ENCODE measurements at places on chromosomes 2 and 18.

- no peak for DNase-seq
Measured at GRCh38 chr2:65076345-65076710, 20.1 kb downstream of the CEP68 start.

- no peak for DNase-seq
Measured at GRCh38 chr18:40371673-40372072, 1583.4 kb upstream of the PIK3C3 start.

DNA sequence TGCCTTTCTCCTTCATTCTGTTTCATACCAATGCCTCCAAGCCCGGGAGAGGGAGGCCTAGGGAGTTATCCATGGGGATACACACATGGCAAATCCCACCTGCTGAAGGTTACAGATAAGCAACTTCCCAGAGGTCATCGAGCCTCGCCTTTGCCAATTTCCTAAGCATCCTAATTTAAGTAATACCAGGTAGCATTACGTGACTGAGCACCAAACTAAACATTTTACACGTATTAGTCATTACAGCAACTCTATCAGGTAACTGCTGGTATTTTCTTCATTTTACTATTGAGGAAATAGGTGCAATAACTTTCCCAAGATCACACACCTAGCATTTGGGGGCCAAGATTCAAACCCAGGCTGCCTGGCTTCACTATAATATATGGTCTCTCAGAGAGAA is 30.1 kb upstream of the BZW1 start:
- no peak for DNase-seq

- no peak for DNase-seq
Measured at GRCh38 chr18:49701190-49701589, 112.1 kb downstream of the ACAA2 start.

DNA sequence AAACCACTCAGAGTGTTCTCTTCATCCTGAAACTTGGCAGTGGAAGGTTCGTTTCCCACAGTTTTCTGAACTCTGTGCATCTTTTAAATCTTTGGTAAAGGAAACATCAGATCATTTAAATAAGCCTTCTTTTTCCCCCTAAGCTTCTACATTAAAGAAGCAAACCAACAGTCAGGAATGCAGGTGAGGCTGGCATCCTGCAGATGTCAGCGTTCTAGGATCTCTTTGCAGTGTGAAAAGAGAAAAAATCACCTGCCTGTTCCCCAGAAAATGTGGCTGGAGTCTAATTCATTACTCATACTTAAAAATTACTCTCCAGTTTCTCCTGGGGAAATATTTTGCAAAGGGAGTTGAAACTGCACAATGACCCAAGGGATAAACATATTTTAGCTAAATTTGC is 64.5 kb upstream of the ZCCHC2 start:
- no peak for DNase-seq

- DNase-seq: no peak
Measured at GRCh38 chr18:73274812-73275621, 407.2 kb upstream of the NETO1 start.

- DNase-seq: no peak
Measured at GRCh38 chr2:190184460-190184859, 121.9 kb upstream of the MSTN start.

GRCh38 chr2:57796527-57796926 is 250.1 kb upstream of the VRK2 start:
- no peak for DNase-seq

GRCh38 chr2:11379558-11379957 is 35.1 kb upstream of the ROCK2 start:
- DNase-seq: no peak

DNA sequence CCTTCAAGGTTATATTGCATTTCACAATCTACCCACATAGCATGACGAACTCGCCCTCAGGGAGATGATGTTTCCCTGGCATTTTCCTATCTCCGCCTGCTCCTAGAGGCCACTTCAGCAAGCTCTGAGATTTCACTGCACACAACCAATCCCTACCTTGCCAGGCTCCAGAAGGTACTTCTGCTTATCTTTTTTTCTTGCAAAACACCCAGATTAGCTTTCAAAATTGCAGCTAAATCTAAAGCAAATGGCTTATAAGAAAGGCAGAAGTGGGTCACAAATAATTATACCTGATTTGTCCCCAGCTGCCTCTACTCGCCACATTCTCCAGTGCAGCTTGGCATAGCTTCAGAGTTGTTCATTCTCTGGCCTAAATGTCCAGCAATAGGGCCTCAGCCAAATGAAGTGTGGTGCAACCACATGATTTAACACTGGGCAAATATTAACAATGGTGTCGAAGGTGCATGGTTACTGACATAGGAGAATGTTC is 32.4 kb upstream of the MRPL19 start:
- no peak for DNase-seq

DNA sequence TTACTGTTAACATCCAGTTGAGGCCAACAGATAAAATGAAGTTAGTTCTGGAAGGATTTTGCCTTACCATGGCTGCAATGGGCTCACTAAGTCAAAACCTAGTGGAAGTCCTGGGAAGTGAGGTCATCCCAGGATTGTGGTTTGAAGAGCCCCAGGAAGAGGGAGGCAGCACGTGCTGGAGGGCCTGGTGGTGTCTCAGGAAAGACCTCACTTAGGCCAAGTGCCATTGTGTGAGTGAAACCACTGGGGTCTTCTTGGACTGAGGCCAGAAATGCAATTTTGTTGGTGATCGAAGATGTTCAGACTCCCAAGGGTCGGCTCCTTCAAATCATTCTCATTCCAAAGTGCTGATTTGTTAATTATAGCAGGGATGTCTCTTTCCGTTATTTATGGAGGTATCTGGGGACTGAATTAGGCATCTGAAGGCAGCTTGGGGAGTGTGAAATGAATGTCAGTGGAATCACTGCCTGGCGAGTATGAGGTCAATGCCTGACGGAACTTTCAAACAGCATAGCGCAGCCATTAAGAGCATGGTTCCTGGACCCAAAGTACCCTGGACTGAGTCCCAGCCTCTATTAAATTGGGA is 60.0 kb downstream of the IL1R2 start:
- DNase-seq: no peak

GRCh38 chr2:4144731-4145130 is 441.4 kb downstream of the DCDC2C start:
- DNase-seq: no peak

- DNase-seq: no peak
Measured at GRCh38 chr2:26583381-26583911, 57.7 kb downstream of the CIB4 start.

DNA sequence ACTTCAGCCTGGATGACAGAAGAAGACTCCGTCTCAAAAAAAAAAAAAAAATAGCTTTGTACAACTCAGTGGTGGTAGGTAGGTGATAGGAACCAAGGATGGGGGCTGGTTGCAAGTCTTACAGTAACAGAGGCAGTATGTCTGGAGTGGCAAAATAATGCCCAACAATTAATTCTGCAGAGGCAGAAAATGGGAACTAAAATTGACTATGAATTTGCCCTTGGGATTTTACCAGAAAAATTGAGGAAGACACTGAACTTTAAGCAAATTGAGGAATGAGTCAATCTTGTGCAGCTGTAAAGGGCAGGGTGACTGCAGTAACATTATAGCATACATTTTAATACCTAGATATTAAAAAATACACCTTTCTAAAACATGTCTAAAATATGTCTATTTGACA is 292.1 kb upstream of the FBXO11 start:
- DNase-seq: no peak

DNA sequence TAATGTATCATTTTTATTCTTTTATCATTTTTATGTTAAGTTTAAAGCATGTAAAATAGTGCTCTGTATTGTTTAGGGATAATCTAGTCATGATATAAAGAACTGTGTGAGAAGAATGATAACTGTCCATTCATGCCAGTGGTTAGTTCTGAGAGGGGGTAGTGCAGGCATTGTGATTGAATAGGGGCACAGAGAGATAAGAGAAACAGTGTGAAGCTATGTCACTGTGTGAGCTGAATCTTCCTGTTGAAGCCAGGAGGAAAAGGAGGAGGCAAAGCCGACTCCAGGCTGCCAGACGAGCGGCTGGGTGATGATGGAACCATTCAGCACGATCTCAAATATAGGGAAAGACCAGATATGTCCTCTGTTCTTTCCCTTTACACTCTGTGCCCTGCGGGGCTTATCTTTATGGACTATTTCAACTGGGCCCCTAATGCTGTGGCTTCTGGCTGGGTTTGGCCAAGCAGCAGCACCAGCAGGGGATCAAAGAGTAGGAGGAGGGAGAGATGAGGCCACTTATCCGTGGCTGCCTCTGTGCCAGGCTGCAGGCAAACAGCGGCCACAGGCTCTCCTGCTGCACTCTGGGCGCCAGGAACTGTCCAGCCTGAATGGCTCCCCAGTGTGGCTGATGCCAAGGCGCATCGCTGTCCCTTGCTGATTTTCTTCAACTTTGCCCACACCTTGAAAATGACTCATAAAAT is 128.0 kb downstream of the SPP2 start:
- no peak for DNase-seq

DNA sequence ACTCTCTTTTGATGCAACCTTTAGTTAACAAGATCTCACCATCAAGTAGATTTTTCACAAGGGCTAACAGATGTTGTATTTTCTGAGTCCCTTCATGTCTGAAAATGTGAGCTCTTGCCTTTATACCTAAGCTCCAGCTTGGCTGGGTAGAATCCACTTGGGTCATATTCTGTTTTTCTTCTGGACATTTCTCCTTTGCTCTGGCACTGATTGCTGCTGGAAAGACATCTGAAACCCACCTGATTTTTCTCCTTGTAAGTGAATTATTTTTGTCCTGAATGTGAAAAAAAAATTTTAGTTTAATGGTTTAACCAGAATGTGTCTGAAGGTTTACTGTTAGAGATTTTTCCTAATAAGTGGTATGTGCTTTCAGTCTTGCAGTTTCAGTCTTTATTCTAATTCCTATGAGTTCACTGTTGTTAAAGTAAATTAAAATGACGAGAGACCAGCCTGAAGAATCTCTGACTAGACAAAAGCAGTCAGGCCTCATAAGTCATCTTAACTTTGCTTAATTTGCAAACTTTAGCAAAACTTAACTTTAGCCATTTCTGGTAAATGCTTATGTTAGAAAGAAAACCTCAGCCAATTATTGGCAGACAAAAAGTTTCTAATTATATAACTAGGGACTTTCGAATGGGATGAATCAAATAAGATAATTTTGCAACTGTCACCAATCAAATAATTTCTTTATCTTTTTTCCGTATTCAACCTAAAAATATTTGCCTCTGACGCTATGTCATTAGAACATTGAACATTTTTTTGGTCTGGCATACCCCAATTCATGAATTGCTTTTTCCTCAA is 70.8 kb downstream of the ACAA2 start:
- DNase-seq: no peak

- no peak for DNase-seq
Measured at GRCh38 chr18:44107187-44107586, 573.5 kb upstream of the SETBP1 start.

DNA sequence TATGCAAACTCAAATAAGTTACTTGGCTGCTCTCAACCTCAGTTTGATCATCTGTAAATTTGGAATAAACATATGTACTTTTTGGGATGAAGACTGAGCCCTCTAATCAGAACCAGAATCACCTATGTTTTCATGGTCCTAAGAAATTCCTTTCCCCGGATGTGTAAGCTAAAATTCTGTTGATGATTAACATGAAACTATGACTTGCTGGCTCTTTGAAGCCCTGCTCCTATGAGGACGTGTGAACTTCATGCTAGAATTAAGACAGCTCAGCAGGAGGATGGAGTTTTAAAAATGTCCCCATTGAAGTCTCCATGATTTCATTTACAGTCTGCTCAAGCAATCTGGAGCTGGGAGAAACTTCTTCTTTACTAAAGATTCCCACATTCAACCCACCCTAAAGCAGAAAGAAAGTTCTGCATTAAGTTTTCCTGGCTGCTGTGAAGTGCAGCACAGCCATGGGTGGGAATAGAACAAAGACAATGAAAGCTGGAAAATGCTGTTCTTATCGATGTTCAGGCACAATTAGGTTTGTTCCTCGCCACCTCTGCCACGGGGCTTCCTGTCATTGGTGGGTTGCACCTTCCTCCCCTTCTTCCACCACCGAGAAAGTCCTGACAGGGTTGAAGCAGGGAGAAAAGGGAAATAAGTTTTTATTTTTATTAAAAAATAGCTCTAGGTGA is 50.9 kb downstream of the ADCYAP1 start:
- no peak for DNase-seq

DNA sequence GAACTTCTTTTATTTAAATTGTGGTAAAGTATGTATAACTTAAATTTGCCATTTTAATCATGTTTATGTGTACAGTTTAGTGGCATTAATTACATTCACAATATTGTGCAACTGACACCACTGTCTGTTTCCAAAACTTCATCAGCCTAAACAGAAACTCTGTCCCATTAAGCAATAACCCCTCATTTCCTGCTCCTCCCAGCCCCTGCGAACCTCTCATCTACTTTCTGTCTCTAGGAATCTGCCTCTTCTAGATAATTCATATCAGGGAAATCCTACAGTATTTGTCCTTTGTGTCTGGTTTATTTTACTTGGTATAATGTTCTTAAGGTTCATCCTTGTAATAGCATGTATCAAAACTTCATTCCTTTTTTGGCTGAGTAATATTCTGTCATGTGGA is 75.1 kb downstream of the BOLA3 start:
- DNase-seq: no peak

GRCh38 chr2:85405201-85406059 is 4.7 kb downstream of the CAPG start:
- no peak for DNase-seq

- no peak for DNase-seq
Measured at GRCh38 chr2:218785103-218785502, 3.2 kb downstream of the CYP27A1 start.

- peak; percentile 77 for DNase-seq
Measured at GRCh38 chr2:236343400-236344161, 79.4 kb upstream of the ASB18 start.

- peak; percentile 69 for DNase-seq
Measured at GRCh38 chr2:11498543-11499034, 32.6 kb upstream of the E2F6 start.

DNA sequence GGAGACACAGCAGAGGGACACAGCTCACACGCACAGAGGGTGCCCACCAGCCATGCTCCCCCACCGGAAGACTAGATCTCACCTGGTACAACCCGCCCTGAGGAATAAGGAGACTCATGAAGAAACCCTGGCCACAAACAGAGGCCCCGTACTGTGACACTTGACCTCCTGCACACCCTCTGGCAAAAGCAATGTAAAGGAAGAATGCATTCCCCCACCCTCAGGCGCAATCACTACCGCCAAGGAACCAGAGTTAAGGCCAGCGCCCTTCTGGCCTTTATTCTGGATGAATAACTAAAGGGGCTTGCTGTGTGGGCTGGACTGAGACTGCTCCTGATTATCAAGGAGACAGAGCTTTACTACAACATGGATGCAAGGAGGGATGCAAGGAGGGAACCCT is 509.2 kb upstream of the SPHKAP start:
- DNase-seq: no peak

GRCh38 chr18:56305583-56305982 is 332.8 kb downstream of the TXNL1 start:
- no peak for DNase-seq

GRCh38 chr2:235390108-235390815 is 103.6 kb upstream of the AGAP1 start:
- DNase-seq: no peak

- DNase-seq: no peak
Measured at GRCh38 chr18:3902676-3903075, 452.7 kb downstream of the TGIF1 start.

GRCh38 chr18:24021505-24021904 is 7.0 kb downstream of the TTC39C start:
- DNase-seq: no peak

- DNase-seq: no peak
Measured at GRCh38 chr2:204019572-204020501, 83.3 kb downstream of the ICOS start.
